Right kidney (tissue), 9 donors: ENCODE measurements at places on chromosomes 12 and 14.

- no peak for DNase-seq
These were observed 6.6 kb downstream of the C14orf180 start for GRCh38 chr14:104585966-104586697.

- peak; percentile 16 for DNase-seq
These were observed 3.9 kb upstream of the GPR84 start for GRCh38 chr12:54368025-54368708.

GRCh38 chr12:123227581-123228258 is 5.2 kb downstream of the MPHOSPH9 start:
- no peak for DNase-seq

DNA sequence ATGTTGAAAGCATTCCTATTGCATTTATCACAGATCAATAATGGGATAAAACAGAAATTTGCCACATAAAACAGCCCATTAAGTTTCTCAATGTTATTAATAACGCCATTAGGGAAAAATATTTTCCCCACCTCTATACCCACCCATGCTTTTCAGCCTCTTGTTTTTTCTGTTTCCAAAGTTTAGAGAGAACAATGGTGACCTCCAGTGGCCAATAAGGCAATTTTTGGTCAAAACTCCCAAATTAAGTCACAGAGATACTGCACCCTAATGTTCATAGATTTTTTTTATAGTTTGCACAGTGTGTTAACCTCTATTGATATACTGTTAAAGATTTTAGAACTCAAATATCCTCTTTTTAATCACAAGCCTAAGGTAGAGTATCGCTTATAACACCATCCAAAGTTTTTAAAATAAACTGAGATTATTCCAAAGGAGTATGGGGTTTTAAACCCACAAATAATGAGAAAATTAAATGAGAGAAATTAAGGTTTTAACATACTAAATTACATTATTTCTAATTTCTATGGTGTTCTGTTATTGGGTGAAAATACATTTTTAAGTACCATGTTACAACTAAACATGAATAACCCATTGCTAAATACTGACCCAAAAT is 184.7 kb upstream of the DCN start:
- no peak for DNase-seq

DNA sequence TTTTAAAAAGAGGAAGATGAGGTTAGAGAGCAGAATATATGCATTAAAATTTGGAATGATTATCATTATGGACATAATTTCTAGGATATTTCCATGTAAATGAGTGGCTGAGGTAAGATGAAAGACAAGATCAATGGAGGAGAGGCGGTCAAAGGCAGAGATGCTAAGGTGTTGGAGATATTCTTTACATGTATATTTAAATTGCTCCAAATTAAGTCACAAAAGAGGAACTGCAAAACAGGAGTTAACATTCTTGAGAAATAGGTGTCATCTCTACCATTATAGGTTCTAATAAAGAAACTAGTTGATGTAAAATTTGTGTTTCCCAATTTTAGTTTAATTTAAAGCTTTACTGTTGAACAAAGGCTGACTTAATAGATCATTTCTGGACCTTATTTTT is 268.5 kb upstream of the PPFIA2 start:
- no peak for DNase-seq

GRCh38 chr14:51960866-51961265 is 28.5 kb upstream of the RTRAF start:
- DNase-seq = no peak

DNA sequence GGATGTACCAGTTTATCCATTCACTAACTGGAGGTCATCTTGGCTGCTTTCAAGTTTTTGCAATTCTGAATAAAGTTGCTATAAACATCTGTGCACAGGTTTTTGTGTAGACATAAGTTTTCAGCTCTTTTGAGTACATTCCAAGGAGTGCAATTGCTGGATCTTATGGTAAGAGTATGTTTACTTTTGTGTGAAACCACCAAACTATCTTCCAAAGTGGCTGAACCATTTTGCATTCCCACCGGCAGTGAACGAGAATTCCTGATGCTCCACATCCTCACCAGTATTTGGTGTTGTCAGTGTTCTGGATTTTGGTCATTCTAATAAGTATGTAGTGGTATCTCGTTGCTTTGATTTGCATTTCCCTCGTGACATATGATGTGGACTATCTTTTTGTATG is 150.5 kb upstream of the BCL2L14 start:
- DNase-seq = no peak

GRCh38 chr14:67820428-67820971 is 921 bp downstream of the RAD51B start:
- no peak for DNase-seq

- no peak for DNase-seq
These were observed 28.2 kb upstream of the KCNA1 start for GRCh38 chr12:4881266-4882064.

GRCh38 chr12:109578330-109578927 is 4.8 kb downstream of the MVK start:
- DNase-seq = no peak

DNA sequence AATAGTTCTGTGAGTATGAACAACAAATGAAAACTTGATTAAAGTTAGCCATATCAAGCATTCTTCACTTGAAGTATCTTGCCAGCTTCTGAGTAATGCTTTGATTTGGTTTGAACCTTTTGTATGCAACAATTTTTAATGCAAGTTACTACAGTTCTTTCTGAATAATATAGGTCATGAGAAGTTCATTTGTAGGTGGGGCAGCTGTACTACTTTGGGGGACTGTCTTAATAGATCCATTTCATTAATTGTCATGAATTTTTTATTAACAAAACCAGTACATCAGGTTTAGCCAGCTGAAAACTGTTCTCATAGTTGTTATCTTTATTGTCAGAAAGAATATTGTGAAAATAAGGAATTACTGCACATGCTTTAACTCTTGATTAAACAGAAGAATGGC is 142.7 kb downstream of the FOXA1 start:
- no peak for DNase-seq

- DNase-seq = no peak
These were observed 8.6 kb upstream of the M6PR start for GRCh38 chr12:8958066-8958465.
